Stimulated activated CD8-positive, alpha-beta memory T cell treated with anti-CD3 and anti-CD28 coated beads, Interleukin-15, amount 100 ng/mL, for 48 hours (primary cell): ENCODE measurements at places on chromosomes 7 and 10.

DNA sequence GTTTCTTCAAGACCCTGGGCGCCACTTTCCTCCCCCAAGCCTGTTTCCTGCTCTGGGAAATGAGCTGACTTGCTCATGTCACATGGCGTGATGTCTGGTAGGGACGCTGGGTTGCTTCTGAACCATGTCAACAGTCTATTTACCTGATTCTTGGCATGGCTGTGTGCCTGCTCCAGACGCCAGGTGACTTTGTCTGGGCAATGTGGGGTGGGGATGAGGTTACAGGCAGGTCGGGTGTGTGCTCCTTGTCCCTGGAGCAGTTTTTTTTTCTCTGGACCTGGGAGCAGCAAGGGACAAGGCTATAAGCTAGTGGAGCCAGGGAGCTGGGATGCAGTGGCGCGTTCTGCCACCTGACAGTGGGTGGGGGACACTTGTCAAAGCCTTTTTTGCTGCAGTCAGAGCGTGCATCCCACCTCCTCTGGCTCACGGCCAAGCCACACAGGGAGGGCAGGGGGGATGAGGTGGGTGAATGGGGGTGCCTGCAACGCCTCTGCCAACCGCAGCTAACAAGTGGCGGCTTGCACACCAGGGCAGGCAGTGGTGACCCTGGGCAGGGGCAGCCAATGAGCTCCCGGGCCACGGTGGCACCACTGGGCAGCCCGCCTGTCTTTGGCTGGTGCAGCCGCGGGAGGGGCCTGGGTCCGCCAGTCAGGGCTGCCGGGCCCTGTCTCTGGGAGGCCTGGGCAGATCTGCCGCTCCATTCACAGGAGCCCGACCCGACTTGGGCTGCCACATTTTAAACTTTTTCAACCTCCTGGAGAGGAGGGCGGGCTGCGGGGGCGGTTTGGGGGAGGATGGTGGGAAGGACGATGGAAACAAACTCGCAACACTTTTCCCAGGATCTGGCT lies 22.9 kb downstream of the DNAJB12 start:
- peak; percentile 92 for DNase-seq

GRCh38 chr7:136009488-136010079 lies 32.4 kb upstream of the MTPN start:
- no peak for DNase-seq

- no peak for DNase-seq
Measured at GRCh38 chr10:70985824-70986622, 97.7 kb upstream of the PCBD1 start.

DNA sequence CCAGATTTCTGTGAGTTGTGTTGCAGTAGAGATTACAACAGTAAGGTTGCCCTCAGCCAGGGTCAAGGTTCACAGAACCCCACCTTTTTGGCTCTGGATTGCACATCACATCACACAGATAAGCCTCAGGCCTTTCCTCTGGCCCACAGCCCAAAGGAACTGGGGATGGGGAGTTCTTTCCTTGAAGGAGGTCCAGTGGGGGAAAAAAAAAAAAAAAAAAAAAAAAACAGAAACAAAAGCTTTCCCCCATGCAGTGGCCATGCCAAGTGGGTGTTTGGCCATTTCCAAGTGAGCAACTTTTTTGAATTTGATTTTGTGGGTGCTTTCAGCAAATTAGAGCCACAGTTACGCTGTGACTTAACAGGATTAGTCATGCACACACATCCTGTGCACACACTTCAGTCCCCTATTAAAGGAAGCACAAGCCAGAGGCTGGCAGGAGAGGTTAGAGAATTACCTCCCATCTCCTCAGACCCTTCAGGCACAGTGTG lies 79.3 kb upstream of the NANOS1 start:
- no peak for DNase-seq

DNA sequence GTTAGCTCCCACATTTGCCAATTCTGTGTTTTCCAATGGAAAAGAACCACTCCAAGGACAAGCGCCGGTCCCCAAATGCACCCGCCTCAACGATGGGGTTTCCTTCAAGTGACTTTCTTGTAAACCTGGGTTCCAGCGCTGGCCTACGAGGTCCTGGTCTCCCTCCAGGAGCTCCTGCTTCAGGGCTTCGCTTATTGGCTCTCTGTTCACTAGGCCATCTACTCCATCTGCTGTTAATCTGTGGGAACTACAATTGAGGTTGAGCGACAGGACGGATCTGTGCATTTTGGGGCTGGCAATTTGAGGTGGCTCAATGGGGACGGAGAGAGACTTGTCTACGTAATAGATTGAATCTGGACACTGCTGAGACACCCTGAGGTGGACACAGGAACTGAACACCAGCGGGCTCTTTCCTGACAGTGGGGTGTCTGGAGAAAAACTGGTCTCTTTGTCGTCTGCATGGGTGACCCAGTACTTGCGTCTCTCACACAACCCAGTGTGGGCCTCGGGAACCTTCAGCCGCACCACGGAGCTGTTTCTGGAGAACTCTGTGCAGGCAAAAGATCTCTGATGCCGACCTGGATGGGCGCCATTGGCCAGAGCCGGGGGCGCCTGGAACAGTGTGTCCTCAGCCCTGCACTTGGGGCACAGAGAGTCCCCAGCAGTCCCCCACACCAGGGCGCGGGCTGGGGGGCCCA lies 115.9 kb upstream of the ADAM12 start:
- DNase-seq: no peak

DNA sequence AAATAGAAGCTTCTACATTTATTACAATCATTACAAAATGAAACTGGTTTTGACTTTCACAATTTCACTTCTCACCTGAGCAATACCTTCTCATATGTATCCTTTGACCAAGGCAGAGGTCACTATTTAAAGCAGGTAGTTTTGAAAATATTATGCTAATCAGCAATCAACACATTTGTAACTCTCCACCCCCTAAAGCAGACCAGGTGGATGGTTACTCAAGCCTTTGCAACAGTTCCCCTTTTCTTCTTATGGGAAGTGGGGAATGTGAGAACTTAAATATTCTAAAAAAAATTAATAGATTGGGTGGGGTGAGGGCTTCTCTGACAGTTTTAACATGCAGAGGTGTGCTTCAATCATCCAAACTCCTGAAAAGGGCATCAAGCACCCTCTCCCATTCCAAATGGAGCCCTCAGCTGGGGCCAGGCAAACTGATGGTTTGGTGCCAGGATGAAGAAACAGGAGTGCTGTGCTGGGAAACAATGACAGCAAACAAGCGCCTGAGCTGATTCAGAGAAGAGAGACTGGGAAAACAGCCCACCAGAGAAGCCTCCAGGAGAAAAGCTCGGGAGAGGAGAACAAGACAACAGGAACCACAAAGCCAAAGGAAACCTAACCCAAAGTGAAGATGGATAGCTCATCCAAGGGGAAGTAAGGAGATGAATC lies 17.1 kb downstream of the RAPGEF5 start:
- DNase-seq: no peak

- no peak for DNase-seq
Measured at GRCh38 chr7:41010418-41010817, 692.5 kb downstream of the INHBA start.

DNA sequence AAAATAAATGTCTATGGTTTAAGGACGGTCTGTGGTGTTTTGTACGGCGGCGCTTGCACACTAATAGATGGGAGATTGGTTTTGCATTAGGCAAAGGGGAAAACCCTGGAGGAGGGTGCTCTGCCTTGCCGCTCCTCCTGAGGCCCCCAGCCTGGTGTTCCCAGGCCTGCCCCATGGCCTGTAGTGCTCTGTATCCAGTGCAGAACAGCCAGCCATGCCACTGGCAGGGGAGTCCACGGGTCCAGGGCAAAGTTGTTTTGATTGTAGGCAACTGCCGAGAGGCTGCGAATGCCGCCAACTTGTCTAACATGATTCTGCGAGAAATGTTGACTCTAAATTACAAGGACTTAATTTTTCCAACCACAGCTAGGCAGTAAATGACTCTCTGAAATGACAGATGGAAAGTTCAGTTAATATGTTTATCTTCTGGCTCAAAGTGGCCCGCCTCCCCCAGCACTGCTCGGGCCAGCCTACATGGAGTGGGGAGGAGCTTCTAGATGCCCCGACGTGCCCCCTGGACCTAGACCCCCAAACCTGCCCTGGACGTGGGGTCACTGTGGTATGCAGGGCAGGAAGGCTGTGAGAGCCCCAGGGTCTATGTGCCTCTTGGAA lies 104.6 kb upstream of the GDF10 start:
- peak; percentile 12 for DNase-seq

DNA sequence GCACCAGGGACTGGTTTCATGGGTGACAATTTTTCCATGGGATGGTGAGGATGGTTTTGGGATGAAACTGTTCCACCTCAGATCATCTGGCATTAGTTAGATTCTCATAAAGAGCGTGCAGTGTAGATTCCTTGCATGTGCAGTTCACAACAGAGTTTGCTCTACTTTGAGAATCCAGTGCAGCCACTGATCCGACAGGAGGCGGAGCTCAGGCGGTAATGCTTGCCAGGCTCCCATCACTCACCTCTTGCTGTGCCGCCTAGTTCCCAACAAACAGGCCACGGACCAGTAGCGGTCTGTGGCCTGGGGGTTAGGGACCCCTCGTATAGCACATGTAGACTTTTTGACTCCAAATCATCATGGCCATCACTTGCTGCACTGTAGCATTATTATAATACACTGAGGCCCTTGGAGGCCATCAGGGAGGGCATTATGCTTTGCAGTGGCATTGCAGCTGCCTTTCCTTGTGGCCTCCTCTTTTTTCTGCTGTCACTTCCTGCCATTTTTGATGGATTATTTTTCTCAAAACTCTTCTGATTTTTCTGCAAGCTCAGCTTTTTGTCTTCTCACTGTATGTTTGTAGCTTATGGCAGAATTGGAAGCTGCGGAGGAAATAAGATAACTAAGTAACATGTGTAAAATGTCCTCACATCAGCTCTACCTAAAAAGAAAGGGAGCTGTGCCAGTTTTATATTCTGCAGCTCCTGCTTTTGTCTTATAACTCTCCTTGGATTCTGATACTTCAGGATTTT lies 18.5 kb downstream of the CSGALNACT2 start:
- no peak for DNase-seq
